ENCODE measurements at places on chromosomes 6 and 20.

- no peak for DNase-seq
These were observed 37.2 kb downstream of the REV3L start for GRCh38 chr6:111445861-111446267.

DNA sequence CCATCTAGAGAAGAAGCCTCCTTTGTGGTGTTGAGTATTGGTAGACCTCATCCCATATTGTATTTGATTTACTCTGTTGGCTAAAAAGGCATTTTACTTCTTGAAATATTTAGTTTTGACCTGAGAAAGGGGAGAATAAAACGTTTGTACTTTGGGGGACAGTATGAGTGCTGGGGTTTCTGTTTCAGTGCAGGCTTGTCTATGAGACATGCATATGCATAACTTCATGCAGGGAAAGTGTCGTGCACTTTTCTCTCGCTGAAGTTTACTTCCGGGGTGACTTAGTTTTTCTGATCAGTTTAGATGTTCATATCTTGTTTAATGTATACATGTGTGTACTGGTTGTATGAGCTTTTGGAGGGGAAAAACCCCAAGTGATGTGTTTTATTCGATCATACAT lies 59.5 kb downstream of the UTRN start:
- no peak for DNase-seq

- no peak for DNase-seq
These were observed 129.5 kb downstream of the CRYBG1 start for GRCh38 chr6:106490030-106490429.

GRCh38 chr20:59645271-59645670 lies 40.9 kb downstream of the PHACTR3 start:
- DNase-seq, result no peak

DNA sequence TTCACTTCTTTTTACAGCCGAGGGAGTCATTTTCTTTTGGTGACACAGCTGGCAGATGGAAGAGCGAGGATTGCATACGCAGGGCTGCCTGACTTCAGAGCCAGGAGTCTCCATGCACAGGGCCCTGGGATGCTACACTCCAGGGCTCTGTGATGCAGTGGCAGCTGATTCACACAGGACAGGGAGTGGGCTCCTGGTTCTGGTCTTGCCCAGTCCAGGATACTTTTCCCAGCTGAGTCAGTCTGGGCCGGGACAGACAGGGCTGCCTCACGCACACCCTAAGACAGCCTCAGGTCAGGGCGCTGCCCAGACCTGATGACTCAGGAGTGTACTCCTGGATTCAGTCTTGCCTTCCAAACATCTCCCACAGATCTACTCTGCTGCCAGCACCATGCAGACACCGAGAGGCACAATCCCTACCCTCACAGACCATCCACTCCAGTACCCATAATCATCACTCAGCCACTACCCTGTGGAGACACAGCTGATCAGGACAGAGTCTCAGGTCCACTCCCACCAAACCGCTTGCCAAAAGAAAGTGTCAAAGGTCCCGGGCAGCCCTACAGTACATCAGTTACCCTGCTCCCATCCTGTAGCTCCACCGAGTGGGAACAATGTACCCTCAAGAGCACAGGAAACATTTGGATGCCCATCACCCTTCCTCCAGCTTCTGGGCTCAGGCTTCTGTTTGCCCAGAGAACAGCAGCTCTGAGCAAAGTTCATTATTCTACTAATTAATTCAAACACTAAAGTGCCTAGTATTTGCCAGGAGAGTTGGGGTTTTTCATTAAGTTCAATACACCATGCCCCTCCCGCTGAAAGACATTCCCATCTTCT lies 11.5 kb downstream of the SDC4 start:
- no peak for DNase-seq

DNA sequence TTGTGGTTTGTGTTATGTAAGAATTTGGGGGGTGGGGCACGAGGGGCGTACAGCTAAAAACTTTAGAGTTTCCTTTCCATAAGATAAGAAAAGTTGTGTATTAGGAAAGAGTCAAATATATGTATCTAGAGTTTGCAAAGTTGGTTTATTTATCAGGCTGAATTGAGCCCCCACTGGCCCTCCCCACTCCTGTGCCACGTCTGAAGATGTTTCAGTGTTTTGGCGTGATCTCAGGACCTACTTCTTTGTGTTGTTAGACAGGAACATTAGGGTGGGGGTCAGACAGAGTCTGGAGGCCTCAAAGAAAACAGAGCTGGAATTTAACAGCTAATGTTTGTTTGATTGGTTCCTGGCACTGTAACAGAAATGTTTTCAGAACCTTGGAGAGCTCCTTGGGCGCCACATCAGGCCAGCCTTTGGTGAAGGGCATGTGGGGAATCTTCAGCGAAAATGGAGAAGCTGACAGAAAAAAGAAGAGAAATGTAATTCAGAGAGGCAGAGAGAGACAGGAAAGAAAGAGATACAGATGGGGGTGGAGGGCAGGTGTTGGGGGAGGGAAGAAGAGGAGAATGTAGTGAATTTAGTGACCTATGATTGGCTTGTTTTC lies 674 bp downstream of the NRSN1 start:
- peak; percentile 80 for DNase-seq

DNA sequence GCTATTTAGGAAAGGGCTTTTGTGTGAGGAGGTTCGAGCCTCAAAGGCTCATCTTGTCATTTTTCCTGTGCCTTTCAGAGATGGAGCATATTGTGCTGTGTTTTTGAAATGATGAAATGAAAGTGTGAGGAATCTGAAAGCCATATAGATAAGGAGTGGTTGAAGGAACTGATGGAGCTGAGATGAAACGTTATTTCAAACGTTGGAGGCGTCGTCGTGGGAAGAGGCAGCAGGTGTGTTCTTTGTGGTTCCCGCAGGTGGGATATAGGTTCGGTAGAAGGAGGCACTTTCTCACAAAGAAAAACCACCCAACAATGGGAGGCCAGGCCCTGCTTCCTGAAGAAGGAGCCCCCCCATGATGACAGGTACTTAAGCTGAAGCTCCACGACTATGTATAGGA lies 83.2 kb upstream of the SNAP25 start:
- DNase-seq, result no peak

GRCh38 chr6:4124351-4124750 lies 11.0 kb downstream of the ECI2 start:
- DNase-seq, result no peak

DNA sequence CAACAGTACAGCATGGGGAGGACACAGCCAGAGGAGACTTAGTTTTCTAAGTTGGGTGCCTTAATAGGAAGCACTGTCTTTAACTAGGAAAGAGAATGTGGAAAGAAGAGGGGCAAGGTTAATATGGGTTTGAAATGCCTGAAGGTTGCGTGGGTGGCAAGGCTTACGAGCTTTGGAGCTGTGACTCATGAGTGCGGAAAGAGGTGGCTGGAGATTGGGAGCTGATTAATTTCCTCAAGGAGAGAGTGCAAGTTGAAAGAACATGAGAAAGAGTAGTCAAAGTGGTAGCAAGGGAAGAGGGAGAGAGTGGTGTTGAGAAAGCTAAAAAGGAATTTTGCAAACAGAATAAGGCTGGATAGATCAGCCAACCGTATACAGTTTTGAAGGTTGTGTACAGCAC lies 315.1 kb upstream of the PRND start:
- DNase-seq, result no peak

DNA sequence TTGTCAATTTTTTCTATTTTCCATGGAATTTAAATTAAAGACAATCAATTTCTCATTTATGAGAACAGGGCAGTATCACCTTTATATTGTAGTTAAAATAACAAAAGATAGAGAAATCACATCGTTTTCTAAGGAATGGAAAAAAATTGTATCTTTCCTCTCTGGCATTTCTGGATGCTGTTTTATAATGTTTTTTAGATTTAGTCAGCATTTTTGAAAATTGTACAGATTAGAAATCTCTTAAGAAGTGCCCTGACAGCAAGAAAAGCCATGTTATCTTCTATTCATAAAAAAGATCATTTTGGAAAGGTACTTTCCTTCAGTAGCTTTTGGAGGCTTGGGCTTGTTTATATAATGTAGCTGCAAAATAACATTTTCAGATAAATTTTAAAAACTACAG lies 116.9 kb downstream of the PLG start:
- no peak for DNase-seq

DNA sequence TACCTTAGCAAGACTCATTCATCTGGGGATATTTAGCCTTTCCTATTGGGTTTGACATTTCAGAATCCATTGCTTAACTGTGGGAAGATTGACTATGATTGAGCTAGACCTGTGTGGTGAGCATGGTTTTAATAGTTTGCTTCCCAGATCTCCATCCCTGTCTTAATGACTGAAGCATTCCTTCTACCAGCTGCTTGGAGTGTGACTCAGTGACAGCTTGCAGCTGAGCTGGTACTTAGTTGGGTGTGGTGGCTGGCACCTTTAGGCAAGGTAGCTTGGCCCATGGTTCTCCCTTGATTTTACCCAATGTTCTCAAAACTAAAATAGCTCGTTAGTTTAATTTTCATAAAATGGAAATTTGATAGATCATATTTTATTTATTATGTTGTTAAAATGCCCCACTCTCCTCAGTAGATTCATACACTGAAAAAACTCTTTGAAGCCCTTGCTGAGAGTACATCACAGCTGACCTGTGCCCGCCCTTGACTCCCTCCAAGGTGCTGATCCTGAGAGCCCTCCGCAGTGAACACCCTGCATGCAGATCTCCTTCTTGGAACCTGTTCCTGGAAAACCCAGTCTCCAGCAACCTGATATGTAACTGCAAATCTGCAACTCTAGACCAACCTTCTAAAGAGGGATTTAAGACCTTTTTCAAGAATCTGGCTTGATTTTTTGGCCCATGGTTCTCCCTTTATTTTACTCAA lies 19.1 kb downstream of the DOK5 start:
- DNase-seq, result no peak

DNA sequence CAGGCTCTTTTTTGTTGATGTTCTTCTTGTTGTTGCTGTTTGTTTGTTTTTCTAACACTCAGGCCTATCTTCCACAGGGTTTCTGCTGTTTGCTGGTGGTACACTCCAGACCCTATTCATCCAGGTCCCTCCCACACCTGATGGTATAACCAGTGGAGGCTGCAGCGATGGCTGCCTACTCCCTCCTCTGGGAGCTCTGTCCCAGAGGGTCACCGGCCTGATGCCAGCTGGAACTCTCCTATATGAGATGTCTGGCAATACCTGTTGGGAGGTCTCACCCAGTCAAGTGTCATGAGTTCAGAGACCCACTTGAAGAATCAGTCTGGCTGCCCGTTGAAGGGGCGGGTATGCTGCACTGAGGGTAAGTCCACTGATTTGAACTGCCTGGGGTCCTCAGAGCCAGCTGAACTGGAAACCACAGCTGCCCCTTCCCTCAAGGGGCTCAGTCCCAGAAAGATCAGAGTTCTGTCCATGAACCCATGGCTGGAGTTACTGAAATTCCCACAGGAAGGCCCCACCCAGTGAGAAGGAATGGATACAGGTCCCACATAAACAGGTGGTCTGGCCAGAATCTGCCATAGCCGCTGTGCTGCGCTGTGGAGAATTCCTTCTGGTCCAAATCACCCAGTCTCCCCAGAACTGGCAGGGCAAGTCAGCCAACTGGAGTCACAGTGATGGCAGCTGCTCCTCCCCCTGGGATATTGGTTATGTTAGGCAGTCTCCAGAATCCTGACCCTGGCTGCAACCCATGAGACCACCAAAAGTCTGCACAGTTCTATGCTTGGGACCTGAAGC lies 664.4 kb downstream of the FRK start:
- no peak for DNase-seq

GRCh38 chr6:133966654-133967329 lies 13.8 kb downstream of the TBPL1 start:
- no peak for DNase-seq

GRCh38 chr6:5497896-5498578 lies 236.7 kb downstream of the FARS2 start:
- DNase-seq, result no peak

GRCh38 chr20:49750611-49751396 lies 37.1 kb upstream of the B4GALT5 start:
- DNase-seq, result no peak

- DNase-seq, result no peak
These were observed 40.9 kb downstream of the SLC24A3 start for GRCh38 chr20:19253316-19253715.

Measured in nephron progenitor cell (in vitro differentiated cells).